ENCODE measurements at places on chromosomes 4 and X.

DNA sequence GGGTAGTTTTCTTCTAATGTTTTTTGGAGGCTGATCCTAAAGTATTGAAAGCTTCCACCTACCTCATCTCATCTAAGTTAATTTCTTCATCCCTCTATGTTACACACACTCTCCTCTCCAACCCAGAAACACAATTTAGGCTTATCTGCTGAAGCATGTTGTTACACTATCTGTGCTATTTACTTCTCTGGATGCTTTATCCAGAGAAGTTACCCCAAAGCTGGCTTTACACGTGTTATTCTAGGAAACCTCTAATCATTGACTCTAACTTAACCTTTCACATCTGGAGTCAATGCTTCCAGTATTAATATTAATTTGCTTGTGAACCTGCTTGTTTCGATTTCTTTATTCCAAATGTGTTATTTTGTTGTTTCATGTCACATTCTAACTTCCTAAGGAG is 87.3 kb upstream of the NMU start:
- DNase-seq, result no peak

- no peak for DNase-seq
These were observed 98.3 kb upstream of the GALNTL6 start for GRCh38 chr4:171714791-171715454.

DNA sequence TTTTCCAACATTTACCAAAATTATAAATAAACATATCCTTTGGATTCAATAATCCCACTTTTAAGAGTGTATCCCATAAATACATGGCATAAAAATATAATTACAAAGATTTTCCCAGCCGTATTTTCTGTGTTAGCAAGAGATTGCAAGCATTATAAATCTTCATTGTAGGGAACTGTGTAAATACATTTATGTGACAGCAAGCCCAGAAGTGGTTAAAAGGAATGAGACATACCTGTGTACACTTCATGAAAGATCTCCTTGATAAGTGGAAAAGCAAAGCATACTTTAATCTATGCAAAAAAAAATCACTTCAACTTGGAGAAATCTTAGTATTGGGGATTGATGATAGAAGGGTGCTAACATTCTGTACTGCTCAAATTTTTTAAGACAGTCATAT is 173.1 kb downstream of the GASK1B start:
- no peak for DNase-seq

GRCh38 chrX:120269373-120270035 is 18.9 kb downstream of the ZBTB33 start:
- no peak for DNase-seq

GRCh38 chr4:161256172-161256571 is 907.6 kb downstream of the FSTL5 start:
- DNase-seq, result no peak

GRCh38 chrX:650811-651210 is 20.2 kb downstream of the SHOX start:
- DNase-seq, result no peak

GRCh38 chrX:5842601-5843000 is 386.1 kb downstream of the NLGN4X start:
- no peak for DNase-seq

- no peak for DNase-seq
These were observed 494.1 kb downstream of the GABRG1 start for GRCh38 chr4:45629717-45630116.

DNA sequence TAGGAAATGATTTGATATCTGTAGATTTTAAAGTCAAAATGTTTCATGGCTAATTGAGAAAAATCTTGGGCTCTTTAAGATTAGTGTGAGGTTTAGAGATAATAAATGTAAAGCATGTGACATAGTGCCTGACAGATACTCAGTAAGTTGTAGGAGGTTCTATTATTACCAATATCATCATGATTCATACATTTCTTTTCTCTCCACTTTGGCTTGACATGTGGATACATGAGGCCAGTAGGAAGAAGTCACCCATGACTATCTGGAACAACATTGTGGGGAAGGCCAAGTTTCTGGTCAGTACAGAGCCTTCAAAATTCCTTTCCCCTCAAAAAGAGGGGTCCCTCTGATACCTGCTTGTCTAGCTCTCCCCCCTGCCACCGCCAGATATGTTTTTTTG is 91.2 kb upstream of the SORBS2 start:
- DNase-seq, result no peak

DNA sequence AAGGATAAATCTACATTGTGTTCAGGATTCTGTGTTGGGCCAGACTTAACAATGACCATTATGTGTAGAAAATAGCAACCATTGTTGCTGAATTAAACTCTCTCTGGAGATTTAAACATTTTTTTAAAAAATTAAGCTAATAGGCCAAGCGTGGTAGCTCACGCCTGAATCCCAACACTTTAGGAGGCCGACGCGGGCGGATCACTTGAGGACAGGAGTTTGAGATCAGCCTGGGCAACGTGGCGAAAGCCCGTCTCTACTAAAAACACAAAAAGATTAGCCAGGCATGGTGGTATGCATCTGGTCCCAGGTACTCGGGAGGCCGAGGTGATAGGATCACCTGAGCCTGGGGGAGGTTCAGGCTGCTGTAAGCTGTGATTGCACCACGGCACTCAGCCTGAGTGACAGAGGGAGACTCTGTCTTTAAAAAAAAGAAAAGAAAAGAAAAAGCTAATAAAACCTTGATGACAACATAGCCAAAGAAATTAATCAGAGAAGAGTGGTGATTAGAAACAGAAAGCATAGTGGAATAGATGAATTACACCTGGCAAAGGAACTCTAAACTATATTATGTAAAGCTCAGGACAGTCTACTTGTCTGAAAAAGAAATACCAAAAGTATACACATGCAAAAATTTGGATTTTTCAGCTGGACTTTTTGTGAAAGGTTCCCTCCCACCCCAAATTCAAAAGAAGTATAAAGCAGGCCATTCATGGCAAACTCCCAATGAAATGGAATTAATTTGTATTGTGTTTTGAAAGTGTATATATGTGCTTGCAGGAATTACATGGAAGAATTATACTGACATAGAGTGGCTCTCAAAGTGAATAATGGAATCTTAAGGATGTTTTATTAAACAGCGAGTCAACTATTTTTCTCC is 21.9 kb downstream of the PLS3 start:
- no peak for DNase-seq

DNA sequence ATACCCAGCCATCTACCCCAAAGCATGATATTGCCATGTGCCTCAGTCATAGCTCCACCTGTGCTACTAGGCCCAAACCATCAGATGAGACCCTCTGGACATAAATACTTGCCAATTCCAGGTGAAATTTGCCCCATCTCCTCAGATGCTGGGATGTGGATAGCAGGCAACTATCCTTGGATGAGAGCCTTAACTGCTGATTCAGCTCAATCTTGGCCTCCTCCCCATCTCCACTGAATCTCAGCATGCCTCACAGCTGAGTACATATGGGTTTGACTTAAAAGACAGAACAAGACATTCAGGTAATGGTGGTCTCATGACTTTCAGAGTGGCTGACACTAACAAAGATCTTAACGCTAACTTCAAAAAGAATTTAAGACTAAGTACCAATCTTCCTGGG is 50.8 kb upstream of the KLHL13 start:
- DNase-seq, result no peak

DNA sequence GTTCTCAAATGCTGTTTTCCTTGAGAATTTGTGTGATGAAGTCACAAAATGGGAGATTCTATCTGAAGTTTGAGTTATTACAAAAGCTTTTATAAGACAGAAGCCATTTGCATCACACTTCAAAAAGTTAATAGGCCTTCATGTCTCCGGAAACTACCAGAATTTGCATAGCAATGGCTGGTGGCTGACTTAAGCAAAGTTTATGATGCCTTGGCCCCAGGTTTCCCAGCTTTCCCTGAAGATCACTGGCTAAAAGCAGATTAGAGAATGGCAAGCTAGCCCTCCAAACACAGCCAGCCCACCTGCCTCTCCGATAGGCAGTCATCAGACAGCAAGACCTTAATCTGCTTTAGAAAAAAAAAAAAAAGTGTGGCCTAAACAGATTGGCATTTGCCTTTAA is 197.8 kb downstream of the HS3ST1 start:
- no peak for DNase-seq

DNA sequence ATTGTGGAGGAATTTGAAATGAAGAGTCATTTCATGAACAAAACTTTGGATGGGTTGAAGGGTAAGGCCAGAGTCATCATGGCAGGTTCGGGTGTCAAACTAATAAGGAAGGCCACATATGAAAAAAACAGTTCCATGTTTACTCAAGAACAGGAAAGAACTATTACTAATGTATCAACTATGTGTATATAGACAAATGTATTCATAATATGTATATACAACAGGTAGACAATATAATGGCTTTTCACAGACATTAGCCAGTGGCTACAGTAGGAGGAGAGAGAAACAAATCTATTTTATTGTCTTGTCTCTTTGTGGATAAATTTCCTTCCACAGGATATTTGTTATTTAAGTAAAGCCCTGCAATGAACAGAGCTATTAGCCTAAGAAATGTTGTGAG is 101.1 kb downstream of the CBLL2 start:
- DNase-seq, result no peak

GRCh38 chr4:43932448-43932847 is 516.2 kb downstream of the KCTD8 start:
- no peak for DNase-seq

- DNase-seq, result no peak
These were observed 114.5 kb upstream of the FAM9C start for GRCh38 chrX:13158911-13159310.

GRCh38 chr4:172073590-172073989 is 260.4 kb downstream of the GALNTL6 start:
- no peak for DNase-seq

GRCh38 chr4:26862381-26862915 is 1.8 kb downstream of the STIM2 start:
- DNase-seq, result no peak

GRCh38 chrX:110180928-110181310 is 137.0 kb downstream of the AMMECR1 start:
- no peak for DNase-seq

DNA sequence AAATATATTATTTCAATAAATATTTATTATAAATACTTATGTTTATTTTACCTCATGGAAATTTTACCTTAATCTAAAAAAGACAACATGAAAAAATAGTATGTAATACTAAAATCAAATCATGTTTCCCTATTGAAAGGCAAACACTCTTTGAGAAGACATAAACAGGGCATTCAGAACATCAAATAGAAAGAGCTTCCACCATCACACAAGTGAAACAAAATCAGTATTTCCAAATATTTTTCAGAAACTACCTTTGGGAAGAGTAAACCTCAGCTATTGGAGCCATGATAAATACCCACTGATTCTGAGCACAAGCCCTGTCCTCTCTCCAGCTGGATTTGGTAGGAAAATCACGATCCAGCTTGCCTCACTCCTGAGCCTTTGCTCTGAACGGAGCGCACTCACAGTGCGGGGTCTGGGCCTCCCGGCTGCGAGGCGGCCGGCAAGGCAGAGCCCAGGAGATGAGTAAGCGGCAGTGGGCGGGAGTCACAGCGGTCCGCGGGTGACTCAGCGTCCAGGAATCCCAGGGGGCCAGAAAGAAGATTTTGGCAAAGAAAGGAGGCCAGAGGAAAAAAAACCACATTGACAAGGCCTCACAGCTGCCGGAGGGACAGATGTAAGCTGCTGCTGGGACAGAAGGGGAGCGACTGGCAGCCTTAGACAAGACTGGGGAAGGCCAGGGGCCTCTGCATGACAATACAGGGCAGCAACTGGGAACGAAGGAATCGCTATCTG is 14.7 kb upstream of the ANXA5 start:
- peak; percentile 65 for DNase-seq

- DNase-seq, result no peak
These were observed 119.1 kb downstream of the SH3RF1 start for GRCh38 chr4:169151671-169152070.

GRCh38 chr4:90603540-90603939 is 476.3 kb downstream of the CCSER1 start:
- DNase-seq, result no peak

- DNase-seq, result no peak
These were observed 43.4 kb downstream of the SHROOM2 start for GRCh38 chrX:9829308-9830267.

- no peak for DNase-seq
These were observed 20.0 kb downstream of the CLDN22 start for GRCh38 chr4:183300070-183300469.

- DNase-seq, result peak; percentile 63
These were observed 36.0 kb downstream of the GAB3 start for GRCh38 chrX:154714925-154715324.

- no peak for DNase-seq
These were observed 10.2 kb downstream of the DCUN1D4 start for GRCh38 chr4:51853027-51853682.

DNA sequence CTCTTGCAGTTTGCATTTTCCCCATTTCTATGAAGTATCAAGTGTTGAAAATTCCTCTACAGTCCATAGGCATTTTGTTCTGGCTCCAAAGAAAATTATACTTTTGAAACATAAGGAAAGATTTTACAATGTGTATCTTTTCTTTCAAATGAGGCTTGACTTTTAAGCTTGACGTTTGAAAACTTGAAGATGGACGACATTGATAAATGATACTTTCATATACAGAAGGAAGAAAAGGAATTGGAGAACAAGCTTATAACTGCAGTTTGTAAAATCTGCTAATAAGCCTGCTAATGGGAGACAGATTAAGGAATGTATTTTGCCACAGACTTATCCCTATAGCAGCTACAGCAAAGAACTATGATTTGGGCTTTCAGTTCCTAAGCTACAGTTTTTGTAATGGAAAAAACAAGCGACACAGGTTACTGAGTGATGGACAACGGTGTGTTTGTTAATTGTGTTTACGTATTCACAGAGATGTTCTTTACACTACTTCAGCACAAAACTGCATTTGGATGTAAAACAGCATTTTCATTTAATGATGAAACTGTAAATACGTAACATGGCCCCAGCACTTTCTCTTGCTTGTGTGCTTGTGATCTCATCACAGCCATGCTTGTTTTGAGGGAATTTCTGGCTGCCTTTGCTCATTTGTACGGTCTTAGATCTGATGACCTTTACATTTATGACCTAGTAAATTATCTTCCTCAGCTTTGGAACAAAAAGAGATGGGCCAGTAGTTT is 83.2 kb upstream of the FAT1 start:
- DNase-seq, result no peak

GRCh38 chr4:105858466-105859040 is 36.7 kb upstream of the NPNT start:
- DNase-seq, result no peak

- DNase-seq, result no peak
These were observed 32.2 kb upstream of the VCX3B start for GRCh38 chrX:8432396-8432795.

GRCh38 chr4:81380437-81380836 is 91.3 kb downstream of the RASGEF1B start:
- DNase-seq, result no peak

GRCh38 chrX:38045538-38046096 is 39.3 kb downstream of the SYTL5 start:
- DNase-seq, result no peak

GRCh38 chr4:25981749-25982148 is 67.7 kb downstream of the SMIM20 start:
- no peak for DNase-seq

GRCh38 chrX:31353095-31353494 is 281.3 kb upstream of the FTHL17 start:
- DNase-seq, result no peak

Measured in SK-N-SH (cell line).